Hippocampal formation (tissue), 2 donors: ENCODE measurements at places on chromosomes 6 and 20.

GRCh38 chr20:12737900-12738299, 270.9 kb upstream of the SPTLC3 start:
- no peak for DNase-seq

DNA sequence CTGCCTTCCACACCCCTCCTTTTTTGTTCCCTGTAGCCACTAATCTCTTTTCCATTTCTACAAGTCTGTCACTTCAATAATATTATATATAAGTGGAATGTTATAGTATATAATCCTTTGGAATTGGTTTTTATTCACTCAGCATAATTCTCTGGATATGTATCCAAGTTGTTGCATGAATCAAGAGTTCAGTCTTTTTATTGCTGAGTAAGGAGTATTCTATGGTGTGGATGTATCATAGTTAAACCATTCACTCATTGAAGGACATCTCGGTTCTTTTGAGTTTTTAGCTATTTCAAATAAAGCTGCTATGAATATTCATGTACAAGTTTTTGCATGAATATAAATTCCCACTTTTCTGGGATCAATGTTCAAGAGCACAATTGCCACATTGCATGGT, 69.5 kb upstream of the TASP1 start:
- no peak for DNase-seq

GRCh38 chr20:24777746-24778145, 171.3 kb upstream of the CST7 start:
- DNase-seq = no peak

DNA sequence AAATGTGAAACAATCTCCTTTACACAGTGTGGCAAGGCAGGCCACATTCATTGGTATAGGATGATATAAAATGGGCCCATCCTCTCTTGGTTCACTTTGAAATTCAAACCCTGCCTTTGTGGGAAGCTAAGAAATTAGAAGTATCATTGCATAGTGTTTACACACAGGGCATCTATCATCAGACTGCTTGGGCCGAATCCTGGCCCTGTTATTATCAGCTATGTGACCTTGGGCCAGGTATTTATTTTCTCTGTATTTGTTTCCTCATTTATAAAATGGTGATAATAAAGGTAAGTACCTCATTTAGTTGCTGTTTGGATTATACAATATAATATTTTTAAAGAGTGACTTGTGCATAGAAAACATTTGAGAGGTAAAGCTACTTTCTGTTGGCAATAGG, 45.5 kb downstream of the PTPRK start:
- no peak for DNase-seq

- DNase-seq = no peak
These were observed 66.0 kb upstream of the CDKAL1 start for GRCh38 chr6:20468209-20468608.
